Posterior cingulate gyrus (tissue), 11 donors: ENCODE measurements at places on chromosomes 6 and 20.
A peak's percentile ranks its signal among the peaks of the same experiment; 100 is the strongest.

DNA sequence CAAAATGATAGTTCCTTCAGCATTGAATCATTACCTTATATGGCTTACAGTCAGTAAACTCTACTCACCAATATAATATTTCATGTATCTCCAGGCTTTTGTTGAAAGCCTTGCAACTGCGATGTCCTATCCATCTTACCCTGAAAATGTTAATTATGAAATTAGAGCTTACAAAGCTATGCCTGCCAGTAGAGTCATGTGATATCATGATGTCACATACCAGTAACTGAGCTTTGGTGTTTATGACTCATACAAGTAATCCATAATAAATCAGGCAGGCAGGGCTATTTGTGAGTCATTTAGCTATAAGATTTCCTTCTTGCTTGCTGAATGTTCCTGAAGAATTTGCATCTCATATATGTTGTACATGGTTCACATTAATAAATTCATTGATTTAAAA is 44.9 kb upstream of the FAM83B start:
- no peak for DNase-seq

DNA sequence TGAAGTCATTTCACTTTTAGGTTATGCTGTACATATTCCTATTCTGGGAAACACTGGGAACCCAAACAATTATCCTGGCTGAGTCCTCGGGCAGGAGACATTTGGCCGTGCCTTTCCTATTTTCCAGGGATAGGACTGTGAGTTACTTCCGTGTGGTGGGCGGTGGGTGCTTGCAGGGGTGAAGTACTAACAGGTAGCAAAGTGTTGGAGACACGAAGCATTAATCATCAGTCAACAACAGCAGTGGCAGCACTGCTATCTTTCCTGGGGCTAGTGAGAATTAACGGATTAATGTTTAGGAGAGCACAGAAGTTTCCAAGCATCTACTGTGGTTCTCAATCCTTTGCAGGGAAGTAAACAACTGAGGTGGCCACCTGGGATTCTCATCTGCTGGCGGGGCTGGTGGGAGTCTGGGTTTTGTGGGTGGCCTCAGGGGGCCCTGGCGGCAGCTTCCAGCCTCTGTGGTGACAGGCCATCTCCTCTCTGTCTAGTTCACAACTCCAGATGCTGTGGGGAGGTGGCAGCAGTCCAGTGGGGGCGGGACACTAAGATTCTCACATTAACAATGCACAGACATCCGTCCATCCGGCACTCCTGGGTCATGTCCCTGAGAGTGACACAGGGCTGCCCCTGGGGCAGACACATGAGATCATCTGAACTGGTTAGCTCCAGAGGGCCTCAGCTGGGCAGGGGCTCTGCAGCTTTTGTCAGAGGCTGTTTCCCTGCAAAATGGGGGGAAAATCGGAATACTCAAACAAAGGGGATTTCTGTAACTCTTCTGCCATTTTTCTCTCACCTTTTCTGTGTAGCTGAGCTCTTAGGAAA is 90.9 kb downstream of the GJA10 start:
- peak; percentile 82 for DNase-seq

DNA sequence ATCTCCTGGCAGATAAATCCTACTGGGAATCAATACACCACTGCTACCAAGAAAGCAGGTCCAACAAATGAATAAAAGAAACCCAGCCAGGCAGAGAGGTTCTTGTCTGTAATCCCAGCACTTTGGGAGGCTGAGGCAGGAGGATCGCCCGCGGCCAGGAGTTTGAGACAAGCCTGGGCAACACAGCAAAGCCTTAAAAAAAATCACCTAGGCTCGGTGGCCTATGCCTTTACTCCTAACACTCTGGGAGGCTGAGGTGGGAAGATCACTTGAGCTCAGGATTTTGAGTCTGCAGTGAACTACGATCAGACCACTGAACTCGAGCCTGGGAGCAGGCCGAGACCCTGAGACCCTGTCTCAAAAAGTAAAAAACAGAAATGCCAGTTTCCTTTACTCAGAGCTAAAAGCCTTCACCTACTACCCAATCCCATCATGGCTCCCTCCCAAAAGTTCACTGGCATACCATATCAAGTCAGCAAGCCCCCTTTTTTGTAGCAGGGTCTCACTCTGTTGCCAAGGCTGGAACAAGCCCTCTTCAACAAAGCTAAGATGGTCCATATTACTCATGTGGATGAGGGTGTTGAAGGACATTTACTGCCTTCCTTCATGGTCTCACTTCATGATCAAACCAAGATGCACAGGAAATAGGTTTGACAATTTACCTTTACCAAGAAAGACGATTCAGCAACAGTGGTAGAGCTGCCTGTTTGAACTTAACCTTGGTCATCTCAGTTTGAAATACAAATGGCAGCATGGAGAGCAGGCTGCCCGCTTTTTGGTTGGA is 5.3 kb downstream of the SNX5 start:
- DNase-seq, result no peak

GRCh38 chr6:18454446-18454845 is 67.3 kb downstream of the RNF144B start:
- no peak for DNase-seq

DNA sequence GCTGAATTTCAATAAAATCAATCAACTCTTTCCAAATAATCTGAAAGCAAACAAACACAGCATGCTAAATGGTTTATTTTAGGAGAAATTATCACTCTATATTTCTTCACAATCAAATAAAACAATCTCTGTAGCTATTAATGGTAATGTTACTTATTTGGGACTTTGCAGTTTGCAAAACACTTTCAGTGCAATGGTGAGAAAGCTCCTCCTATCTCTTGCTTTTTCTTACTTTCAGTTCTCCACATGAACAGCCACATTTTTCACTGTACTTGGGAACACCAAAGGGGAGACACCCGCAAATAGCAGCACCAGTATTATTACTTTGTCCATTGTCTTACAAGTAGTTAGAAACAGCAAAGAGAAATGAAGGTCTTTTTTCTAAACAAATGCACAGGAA is 92.4 kb downstream of the DST start:
- no peak for DNase-seq

GRCh38 chr6:2749969-2750600 is 637 bp downstream of the MYLK4 start:
- no peak for DNase-seq

DNA sequence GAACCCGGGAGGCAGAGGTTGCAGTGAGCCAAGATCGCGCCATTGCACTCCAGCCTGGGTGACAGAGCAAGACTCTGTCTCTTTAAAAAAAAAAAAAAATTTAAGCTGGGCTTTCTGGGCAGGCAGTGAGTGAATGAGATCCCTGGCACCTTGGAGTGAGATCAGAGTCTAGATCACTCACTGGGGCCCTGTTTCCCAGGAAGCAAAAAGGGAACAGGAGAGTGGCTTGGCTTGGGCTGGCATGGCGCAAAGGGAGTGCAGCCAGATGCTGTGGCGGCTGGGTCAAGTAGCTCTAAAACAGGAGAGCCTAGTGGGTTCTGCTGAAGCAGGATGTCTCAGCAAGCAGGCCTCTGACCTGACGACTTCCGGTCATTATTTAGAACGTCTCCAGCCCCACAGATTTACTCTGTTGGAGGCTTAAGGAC is 10.4 kb downstream of the PLCG1 start:
- no peak for DNase-seq

DNA sequence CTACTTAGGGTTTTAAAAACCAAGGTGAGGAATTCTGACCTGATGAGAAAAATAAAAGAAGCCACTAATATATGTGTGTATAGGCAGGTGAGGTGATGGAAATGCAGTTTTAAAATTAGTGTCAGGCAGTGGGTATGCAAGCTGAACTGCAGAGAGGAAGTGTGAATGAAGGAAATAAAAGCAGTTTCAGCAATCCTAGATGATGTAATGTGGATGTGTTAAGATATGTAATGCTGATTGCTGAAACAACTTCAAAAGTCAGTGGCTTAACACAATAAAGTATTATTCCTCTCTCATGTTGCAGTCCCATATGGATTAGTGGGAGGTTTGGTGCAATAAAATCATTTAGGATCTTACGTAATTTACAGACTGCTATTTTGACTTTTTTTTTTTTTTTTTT is 119.9 kb upstream of the ASCC3 start:
- no peak for DNase-seq

- no peak for DNase-seq
Measured at GRCh38 chr6:19849755-19850154, 12.6 kb downstream of the ID4 start.

- DNase-seq, result no peak
Measured at GRCh38 chr6:6811128-6812009, 222.8 kb downstream of the LY86 start.

GRCh38 chr6:127518191-127518709 is 885 bp downstream of the MTCL3 start:
- no peak for DNase-seq

DNA sequence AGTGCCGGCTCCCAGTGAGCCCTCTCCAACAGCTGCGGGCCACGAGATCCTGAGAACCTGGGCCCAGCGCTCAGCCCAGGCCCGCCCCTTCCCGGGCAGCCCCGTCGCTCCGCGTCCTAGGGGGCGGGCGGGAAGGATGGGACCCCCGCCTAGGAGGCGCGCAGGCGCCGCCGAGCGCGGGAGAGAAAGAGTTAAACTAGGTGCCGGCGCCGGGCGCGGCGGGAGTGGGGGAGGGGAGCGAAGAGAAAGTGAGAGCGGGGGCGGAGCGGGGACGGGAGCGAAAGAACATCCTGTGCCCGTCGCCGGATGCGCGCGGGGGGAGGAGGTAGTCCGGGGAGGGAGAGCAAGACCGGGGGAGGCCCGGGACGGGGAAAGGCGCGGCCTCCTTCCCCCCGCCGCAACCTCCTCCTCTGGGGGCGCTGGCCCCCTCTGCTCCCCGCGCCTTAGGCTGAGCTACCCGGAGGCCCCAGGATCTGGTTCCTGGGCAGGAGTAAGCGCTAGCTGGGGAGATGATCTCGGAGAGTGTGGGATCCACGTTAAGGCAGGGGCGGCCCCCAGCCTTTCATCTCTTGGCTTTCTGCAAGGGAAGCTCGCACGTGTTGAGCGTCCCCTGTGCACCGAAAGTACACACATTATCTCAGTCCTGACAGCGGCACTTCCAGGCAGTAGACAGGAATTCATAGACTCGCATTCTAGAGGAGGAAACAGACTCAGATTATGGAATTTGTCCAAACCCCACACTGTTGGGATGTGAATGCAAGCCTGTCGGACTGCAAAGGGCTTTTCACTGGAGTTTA is 4.9 kb upstream of the ARMC12 start:
- peak; percentile 84 for DNase-seq

DNA sequence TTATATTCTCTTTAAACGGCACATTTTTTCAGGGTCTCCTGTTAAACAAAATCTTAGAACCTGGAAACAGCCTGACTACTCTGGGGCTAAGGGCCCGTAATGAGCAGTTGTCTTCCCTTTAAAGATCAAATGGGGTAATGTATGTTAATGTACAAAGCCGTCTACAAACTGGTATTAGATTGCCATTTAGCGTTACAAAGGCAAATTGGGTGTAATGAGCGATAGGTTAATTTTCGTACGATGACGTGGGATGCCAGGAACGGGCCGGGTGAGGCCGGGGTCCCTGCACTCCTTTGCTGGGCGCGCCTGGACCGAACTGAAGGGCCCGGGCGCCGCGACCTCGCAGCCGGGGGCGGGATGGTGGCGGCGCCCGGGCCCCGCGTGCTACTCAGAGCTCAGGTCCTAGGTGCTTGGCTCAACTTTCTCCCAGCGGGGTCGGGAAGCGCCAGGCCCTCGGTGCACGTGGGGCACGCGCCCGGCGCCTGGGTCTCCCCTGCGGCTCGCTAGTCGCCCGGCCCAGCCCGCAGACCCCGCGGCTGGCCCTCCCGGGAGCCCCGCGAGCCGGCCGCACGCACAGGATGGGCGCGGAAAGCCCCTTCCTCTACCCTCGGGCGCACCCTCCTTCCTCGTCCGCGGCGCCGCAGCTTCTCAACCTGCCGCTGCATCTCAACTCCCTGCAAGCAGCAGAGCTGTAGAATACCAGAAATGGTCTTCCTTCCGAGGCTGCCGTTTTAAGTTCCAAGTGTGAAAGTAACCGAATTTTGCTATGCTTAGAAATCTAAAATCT is 5.9 kb downstream of the NKX2-4 start:
- DNase-seq, result peak; percentile 65

DNA sequence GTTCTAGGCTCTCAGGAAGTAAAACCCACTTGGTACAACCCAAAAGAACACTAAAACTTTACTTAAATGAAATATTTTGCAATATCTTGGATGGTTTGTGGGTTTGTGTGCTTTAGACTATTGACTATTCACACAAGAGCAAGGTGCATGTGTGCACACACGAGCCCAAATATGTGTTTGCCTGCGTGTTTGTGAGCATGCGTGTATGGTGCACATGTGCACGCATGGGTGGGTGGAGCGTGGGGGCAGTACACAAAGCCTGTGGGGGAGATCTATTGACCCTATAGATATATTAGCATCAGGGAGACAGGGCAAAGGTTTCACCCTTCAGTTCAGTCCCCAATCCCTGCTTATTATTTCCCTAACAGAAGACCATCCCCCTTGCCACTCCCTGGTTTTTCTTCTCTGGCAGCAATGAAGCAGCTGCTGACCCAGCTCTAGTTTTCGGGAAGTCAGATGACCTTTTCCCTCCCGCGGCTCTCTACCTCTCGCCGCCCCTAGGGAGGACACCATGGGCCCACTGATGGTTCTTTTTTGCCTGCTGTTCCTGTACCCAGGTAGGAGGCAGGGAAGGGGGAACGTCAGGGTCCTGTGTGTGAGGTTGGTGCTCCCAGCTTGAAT is at the start of gene C2:
TSS of gene C2 (plus strand) at position 476 of the 621 bp plus-strand sequence. CDS start at position 512, 36 bp downstream.
- DNase-seq, result no peak

- DNase-seq, result no peak
Measured at GRCh38 chr20:33868042-33868441, 56.9 kb downstream of the CHMP4B start.

GRCh38 chr6:135222623-135223022 is 41.5 kb downstream of the MYB start:
- DNase-seq, result no peak

DNA sequence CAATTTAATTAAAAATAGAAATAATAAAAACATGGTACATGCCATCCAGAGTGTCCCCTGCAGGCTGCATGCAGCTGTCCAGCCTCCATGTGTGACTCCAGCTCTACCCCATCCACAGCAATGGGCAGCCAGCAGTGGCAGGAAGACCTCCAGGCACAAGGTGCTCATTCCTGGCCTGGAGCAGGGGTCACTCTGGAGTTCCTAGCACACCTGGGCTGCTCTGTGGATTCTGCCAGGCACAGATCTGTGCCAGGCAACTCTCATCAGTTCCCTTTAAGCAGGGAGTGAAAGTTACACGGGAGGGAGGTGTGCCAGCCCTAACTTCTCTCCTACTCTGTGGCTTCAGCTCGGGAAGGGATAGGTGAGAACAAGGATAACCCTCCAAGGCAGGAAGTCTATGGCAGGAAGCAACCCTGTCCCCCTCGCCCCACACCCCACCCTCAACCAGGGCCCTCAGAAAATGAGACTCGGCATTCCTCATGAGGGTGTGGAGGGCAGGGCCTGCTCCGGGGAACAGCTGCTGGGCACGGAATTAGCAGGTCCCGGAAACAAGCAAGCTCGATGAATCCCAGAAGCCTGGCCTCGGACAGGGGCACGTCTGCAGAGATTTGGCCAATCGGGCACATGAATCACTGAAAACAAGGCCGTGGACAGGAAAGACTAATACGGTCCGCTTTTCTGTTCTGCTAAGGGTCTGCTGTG is 10.0 kb downstream of the JPH2 start:
- DNase-seq, result no peak

GRCh38 chr6:3798055-3798919 is 46.8 kb upstream of the PXDC1 start:
- DNase-seq, result no peak
